ENCODE measurements at places on chromosomes 2 and 18.

GRCh38 chr2:72846171-72847095 lies 20.6 kb upstream of the EXOC6B start:
- DNase-seq = no peak

DNA sequence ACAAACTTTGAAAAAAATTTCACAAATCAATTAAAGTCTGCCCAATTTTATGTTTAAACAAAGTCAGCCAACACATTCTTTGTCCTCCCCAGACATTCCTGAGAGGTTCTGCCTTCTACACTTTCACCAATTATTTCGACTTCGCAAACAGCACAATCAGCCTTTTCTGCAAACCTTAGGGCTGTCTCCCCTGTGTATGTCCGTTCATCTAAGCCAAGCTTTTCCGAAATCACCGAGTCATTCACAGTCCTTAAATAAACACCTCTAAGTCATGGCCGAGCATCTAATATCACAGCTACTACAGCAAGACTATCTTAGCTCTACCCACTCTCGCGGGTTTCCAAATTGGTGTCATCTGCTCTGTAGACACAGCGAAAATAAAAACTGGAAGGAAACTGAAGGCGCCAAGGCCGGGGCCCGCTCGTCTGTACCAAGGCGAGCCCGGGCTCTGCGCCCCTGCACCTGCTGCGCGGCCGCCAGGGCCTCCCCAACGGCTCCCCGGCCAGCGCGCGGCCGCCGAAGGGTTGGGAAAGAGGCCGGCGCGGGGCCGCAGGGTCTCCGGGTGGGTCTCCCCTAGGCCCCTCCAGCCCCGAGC lies 730 bp downstream of the ODC1 start:
- DNase-seq = no peak

- DNase-seq = no peak
Observed at GRCh38 chr2:145185696-145186095, 665.8 kb upstream of the ZEB2 start.

- no peak for DNase-seq
Observed at GRCh38 chr2:27162151-27163121, 13.6 kb downstream of the TCF23 start.

DNA sequence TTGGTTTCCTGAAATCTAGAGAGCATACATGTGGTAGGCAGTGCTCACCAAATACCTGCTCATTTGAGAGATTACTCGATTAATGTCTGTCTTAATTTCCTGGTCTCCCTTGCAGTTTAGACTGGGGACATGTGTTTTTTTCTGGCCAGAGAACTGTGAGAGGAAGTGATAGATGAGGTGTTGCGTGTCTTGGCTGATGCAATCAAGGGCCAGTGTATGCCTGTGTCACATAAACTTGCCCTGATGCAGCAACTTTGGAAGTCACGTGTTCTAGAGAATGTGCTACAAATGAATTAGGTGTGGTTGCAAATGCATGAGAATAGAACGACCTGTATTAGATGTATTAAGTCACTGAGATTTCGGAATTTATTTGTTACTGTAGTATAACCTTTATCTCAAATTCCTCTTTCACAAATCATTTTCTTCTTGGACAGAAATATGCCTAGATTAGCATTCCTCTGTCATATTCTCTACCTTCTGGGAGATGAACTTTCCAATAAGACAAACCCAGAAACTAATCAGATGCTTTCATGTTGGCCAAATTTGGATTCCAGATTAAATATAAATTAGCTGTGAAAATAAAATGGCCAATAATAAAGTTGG lies 9.9 kb upstream of the IL1A start:
- DNase-seq = no peak

- no peak for DNase-seq
Observed at GRCh38 chr2:104332731-104333130, 521.2 kb upstream of the POU3F3 start.

- DNase-seq = no peak
Observed at GRCh38 chr2:207869784-207870778, 100.4 kb upstream of the FZD5 start.

- DNase-seq = no peak
Observed at GRCh38 chr2:187994464-187995331, 297.0 kb upstream of the GULP1 start.

GRCh38 chr18:22673182-22673862 lies 255.6 kb upstream of the CTAGE1 start:
- DNase-seq = no peak

- no peak for DNase-seq
Observed at GRCh38 chr2:63861220-63861822, 19.6 kb downstream of the UGP2 start.
